ENCODE measurements at places on chromosomes 4 and X. TPM values are rescaled to one million over a fixed set of nuclear protein-coding genes. Genes with fewer than 3 reads are reported as not detected.

DNA sequence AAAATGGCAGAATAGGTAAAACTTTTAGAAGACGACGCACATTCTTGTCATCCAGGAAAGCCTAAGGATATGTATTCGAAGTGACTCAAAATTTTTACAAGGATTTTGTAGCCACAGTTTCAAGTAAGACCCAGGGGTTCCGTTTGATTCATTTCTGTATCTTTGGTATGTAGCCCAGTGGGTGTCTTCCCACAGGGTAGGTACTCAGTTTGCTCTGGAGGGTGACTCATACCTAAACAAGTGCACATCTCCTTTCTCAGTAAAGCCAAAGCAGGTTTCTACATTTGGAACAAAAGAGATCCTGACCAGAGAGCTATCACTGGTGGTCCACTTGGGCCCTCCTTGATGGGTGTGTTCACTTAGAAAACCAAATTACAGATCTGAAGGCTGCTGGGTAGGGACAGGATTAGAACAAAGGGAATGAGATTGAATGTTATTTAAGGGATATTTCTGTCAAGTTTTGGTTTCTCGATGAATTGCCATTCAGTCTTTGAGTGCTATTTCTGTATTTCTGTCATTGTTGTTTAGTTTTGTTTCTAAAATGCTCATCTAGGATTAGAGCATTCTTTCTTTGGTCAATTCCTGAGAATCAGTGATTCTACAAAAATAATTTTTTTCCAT lies 56.1 kb downstream of the PLS3 start:
- H3K27me3 ChIP-seq: no peaks in the 10 kb centered on the region
- no peak overlapping the region for H3K27ac ChIP-seq
- H3K36me3 ChIP-seq: no peaks in the 10 kb centered on the region
- no peaks in the 10 kb centered on the region for H3K4me1 ChIP-seq
- no peak overlapping the region for H3K4me3 ChIP-seq

GPRIN3 gene
- 40.8 TPM for total RNA-seq

DNA sequence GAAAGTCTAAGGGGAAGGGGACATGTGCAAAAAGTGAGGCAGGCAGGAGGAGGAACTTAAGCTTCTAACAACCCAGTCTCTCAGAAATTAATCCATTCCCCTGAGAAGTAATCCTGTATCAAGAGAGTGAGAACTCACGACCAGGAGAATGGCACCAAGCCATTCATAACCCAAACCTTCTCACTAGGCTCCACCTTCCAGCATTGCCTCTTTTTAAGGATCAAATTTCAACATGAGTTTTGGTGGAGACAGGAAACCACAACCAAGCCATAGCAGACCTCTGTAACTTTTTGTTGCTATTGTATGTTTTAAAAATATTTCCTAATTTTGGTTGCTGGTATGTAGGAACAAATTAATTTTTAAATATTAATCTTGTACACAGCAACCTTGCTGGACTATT lies 32.8 kb downstream of the PASD1 start:
- no peak for DNase-seq
- H3K4me1 ChIP-seq: no peaks in the 10 kb centered on the region
- H3K36me3 ChIP-seq: no peaks in the 10 kb centered on the region
- H3K4me3 ChIP-seq: no peak overlapping the region
- no peak overlapping the region for H3K27ac ChIP-seq
- H3K27me3 ChIP-seq: no peaks in the 10 kb centered on the region

DNA sequence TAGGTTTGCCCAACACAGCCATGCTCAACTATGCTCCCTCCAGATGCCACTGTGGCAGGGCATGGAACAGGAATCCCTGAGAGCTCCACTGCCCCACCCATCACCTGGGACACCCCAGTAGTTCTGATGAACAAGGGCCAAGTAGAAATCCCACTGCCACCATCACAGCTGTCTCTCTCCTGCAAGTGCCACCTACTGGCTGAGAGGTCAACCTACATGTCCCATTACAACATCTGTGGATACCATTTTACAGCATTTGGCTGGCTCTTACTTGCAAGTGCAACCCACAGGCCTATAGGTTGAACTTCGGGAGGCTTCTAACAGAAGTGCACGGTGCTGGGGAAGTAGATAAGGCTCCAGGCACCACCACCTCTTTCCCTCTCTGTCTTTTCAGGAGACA lies 142.5 kb downstream of the CXXC4 start:
- H3K36me3 ChIP-seq: no peaks in the 10 kb centered on the region
- H3K4me1 ChIP-seq: no peaks in the 10 kb centered on the region
- H3K27ac ChIP-seq: no peak overlapping the region
- DNase-seq: no peak

- H3K4me3 ChIP-seq: no peak overlapping the region
- H3K4me1 ChIP-seq: no peaks in the 10 kb centered on the region
- no peaks in the 10 kb centered on the region for H3K27me3 ChIP-seq
- DNase-seq: no peak
- H3K36me3 ChIP-seq: no peaks in the 10 kb centered on the region
Measured at GRCh38 chr4:90025248-90025647, 101.9 kb upstream of the CCSER1 start.

DNA sequence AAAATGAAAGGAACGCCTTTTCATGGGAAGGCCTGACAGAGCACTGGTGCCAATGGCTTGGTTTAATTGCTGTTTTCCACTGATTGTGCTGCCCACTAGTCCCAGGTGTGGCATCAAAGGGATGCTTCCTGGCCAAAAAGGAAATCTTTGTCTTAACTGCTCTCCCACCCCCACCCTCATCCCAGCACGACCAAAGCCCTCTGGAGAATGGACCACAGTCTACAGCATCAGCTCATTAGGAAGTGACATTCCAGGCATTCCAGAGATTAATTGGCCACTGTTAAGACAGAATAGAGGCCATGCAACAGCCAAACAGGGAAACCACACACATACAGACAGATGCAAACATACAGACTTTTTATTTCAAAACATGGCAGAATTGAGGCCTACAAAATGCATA lies 143.2 kb downstream of the LHFPL1 start:
- no peaks in the 10 kb centered on the region for H3K36me3 ChIP-seq
- H3K27ac ChIP-seq: no peak overlapping the region
- H3K4me1 ChIP-seq: no peaks in the 10 kb centered on the region
- DNase-seq: no peak
- H3K4me3 ChIP-seq: no peak overlapping the region

STBD1 gene
- 1.6 TPM for total RNA-seq

- peaks cover 18% of the 10 kb centered on the region for H3K27me3 ChIP-seq
- peaks cover 19% of the 10 kb centered on the region for H3K4me1 ChIP-seq
- H3K4me3 ChIP-seq: no peak overlapping the region
- H3K36me3 ChIP-seq: no peaks in the 10 kb centered on the region
- no peak overlapping the region for H3K27ac ChIP-seq
- DNase-seq: no peak
Measured at GRCh38 chr4:7526491-7526890, 91.8 kb upstream of the PSAPL1 start.

All from activated CD8-positive, alpha-beta T cell treated with anti-CD3 and anti-CD28 coated beads, Interleukin-2, amount 10 ng/mL, durations not matched to agents 7 days and 5 days (primary cell).